Left cardiac atrium (tissue), 4 donors: ENCODE measurements at places on chromosomes 12 and 14. TPM values are rescaled to one million over a fixed set of nuclear protein-coding genes. Genes with fewer than 3 reads are reported as not detected.
A peak's percentile ranks its signal among the peaks of the same experiment; 100 is the strongest.

- DNase-seq = no peak
Measured at GRCh38 chr12:76240281-76240680, 107.9 kb downstream of the BBS10 start.

DNA sequence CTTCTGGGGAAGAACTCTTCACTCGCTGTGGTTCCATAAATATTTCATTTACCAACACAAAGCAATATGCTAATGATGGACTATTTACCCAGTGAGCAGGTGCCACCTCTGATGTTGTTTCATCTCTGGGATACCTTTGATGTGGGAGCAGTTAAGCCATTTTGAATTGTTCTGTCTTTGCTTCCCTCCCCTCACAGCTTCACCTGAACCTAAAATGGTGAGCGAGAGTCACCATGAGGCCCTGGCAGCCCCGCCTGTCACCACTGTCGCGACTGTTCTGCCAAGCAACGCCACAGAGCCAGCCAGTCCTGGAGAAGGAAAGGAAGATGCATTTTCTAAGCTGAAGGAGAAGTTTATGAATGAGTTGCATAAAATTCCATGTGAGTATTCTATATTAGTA, 352.7 kb downstream of the SYT1 start:
- DNase-seq = no peak

CRIP1 gene
- total RNA-seq = 192 TPM

DNA sequence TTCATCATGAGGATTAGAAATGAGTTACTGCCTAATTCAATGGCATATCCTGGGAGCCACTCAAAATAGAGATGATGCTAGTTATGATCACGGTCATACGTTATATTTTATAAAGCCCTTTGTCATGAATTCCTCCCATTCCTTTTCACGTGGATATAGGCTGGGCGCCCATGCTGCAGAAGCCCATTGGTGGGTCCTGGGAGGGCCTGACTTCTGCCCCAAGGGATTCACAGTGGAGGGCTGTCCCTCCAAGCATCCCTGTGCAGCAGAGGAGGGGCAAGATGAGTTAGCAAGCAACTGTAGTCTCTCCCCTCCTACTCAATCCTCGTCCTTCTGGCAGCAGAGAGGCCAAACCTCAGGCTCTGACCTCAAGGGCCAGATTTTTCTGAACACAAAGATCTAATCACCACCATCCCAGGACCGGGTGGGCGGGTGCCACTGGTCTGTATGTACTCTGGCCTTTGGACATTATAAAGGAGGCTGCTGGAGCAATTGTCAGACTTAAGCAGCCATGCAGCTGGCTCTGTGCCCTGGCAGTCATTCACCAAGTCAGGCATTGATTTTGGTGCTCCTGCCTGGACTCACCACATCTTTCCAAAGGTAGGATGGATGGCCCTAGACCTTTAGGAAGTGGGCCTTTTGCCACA, 8.6 kb downstream of the GLTP start:
- DNase-seq = no peak

HOXC12 gene
- not detected for total RNA-seq

DNA sequence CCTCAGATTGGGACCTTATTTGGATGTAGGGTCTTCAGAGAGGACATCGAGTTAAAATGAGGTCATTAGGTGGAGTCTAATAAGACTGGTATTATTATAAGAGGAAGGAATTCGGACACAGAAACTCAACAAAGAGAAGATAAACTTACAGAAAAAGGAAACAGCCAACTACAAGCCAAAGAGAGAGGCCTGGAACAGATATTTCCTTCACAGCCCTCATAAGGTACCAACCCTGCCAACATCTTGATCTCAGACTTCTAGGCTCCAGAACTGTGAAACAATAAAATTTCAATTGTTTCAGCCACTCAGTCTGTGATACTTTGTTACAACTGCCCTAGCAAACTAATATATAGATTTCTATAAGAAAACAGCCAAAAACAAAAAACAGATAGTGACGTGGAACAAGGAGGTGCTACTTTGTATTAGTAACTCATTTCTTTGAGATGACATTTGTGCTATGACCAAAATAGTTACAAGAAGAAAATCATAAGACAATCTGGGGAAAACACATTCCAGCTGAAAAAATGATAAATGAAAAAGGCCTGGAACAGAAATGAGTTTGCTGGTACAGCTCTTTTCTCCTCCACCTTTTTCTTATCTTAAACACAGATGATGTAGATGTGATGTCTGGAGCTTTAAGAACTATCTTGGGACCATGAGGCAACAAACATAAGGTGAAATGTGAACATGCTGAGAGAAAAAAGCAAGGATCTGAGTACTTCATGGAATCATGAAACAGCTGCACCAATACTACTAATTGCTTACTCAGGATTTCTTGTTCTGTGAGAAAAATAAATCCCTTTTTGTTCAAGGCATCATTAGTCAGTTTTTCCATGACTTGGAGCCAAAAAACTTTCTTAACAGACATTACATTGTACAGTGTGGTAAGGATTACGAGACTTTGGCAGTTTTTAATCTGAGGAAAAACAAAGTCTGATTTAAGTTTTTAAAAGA, 243.2 kb downstream of the ANO6 start:
- DNase-seq = no peak

NDRG2 gene
- total RNA-seq = 215 TPM

DNA sequence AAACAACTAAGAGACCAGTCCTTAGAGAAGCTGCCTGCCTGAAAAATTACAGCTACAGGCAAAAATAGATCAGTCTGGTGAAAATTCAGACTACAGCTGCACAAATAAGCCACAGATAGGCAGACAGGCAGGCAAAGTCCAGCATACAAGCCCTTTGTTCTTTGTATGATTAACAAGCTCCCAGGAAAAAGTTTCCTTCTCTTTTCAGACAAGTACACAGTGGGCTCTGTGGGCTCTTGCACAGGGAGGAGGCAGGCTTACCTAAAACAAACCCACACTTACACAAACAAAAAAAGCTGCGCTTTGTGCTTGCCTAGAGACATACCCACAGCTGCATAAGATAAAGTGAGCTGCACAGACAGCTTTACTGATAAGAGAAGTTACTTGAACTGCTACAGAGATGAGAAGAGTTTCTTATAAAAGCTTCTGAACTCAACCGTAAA, 7.7 kb downstream of the OR6C68 start:
- DNase-seq = no peak

DNA sequence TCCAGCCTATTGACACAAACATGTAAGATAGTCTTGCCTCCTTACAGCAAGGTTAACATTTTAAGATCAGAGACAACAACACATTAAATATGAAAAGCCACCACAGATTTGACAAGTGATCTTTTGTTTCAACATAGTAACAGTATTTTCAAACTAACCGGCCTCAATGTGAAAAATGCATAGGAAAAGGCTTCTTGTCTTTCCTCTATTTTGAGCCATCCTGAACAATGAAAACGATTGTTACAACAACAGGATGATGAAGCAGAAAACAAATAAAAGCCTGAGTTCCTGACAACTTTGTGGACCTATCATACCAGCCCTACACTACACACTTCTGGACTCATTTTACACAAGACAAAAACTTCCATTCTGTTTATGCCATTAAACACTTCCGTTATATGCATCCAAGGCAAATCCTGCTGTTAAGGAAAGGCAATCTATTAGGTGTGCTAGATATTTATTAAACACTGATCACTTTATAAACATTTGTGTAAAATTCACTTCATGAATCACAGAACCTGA, 37.3 kb downstream of the BAZ1A start:
- no peak for DNase-seq

DNA sequence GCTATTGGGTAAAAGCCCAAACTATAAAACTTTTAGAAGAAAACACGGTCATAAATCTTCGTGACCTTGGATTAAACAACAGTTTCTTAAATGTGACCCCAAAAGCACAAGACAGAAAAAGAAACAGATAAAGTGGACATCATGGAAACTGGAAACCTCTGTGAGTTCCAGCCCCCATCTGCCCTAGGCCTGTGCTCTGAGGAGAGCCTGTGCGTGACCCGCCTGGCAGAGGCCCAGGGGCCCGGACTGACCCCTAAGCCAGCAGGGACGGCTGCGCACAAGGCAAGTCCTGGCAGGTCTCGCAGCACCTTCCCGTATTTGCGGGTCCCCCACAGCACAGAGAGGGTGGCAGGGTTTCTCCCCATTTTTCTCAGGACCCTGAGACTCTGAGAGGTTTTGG, 76.0 kb downstream of the CHGA start:
- no peak for DNase-seq

- DNase-seq = no peak
Measured at GRCh38 chr14:105126981-105127329, 41.6 kb downstream of the JAG2 start.

- no peak for DNase-seq
Measured at GRCh38 chr12:110687396-110688169, 1.3 kb downstream of the HVCN1 start.

DNA sequence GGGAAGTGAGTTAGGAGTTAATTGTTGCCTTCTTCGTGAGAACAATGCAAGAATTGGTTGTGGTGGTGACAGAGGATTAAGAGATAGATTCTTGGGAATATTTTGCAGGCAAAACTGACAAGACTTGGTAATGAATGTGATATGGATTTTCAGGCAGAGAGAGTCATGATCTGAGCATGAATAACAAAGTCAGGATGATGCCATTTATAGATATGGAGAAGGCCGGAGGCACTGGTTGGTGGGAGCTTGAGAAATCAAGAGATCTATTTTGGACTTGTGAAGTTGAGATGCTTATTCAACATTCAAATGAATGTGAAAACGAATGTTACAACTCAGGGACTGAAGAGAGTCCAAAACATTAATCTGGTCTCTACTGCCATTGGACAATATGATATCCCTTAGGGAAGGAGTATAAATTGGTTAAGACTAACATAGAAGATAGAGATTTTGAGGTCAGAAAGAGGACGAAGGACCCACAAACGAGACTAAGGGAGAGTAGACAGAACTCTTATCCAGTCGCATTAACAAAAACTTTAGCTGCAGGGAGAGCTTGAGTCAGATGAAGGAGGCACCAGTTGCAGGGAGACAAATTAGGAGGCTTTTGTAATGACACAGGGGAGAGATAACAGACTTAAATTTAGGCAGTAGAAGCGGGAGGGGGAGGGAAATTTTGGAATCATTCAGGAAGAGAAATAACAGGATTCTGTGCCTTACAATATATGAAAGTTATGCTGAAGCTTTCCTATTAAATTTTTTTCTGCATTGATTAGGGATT, 1090.6 kb downstream of the GALC start:
- no peak for DNase-seq

FANCM gene
- total RNA-seq = 3.4 TPM

- no peak for DNase-seq
Measured at GRCh38 chr12:125688223-125688622, 623.0 kb downstream of the AACS start.

DNA sequence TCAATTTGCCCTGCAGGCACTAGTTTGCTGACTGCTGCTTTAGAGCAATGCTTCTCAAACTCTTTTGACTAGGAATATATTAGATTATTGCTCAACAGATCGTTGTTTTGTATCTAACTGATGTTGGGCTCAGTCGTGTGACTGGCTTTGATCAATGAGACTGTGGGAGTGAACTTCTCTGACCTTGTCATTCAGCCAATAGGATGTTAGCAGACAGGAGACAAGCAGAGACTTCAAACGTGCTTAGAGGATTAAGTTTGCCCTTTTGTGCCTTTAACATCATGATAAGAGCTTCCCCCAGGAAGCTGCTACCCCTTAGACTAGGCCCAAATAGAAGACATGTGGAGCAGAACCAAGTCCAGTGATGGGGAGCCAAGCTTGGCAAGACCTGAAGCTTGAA, 76.7 kb upstream of the ELK3 start:
- DNase-seq = no peak

KLHL33 gene
- 0.34 TPM for total RNA-seq

GRCh38 chr12:123388177-123388950, 4.4 kb downstream of the KMT5A start:
- peak; percentile 83 for DNase-seq

GRCh38 chr12:94954029-94954685, 49.3 kb downstream of the NDUFA12 start:
- no peak for DNase-seq

HIP1R gene
- 38.9 TPM for total RNA-seq

PDE3A gene
- 157 TPM for total RNA-seq

GRCh38 chr12:89824822-89825221, 116.2 kb upstream of the ATP2B1 start:
- DNase-seq = no peak

- DNase-seq = no peak
Measured at GRCh38 chr14:61718039-61718438, 22.7 kb downstream of the HIF1A start.

- no peak for DNase-seq
Measured at GRCh38 chr12:64860446-64860998, 36.1 kb downstream of the TBC1D30 start.

SERPINA3 gene
- 232 TPM for total RNA-seq

DNA sequence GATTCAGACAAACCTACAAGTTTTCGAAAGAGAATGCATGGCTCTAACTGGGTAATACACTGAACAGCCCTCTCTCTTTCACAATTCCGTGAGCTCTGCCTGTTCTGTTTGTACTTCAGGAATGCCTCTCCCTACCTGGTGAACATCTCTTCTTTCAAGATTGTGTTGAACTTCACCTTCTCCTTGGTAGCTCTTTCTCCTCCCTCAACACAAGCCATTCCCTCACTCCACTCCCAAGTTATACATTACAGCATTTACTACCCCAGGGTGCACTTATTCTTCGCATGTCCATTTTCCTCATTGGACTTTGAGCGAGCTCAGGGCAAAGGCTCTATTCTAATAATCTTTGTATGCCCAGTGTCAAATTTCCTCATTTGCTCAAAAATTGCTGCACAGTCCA, 28.3 kb downstream of the NRDE2 start:
- DNase-seq = no peak

DNA sequence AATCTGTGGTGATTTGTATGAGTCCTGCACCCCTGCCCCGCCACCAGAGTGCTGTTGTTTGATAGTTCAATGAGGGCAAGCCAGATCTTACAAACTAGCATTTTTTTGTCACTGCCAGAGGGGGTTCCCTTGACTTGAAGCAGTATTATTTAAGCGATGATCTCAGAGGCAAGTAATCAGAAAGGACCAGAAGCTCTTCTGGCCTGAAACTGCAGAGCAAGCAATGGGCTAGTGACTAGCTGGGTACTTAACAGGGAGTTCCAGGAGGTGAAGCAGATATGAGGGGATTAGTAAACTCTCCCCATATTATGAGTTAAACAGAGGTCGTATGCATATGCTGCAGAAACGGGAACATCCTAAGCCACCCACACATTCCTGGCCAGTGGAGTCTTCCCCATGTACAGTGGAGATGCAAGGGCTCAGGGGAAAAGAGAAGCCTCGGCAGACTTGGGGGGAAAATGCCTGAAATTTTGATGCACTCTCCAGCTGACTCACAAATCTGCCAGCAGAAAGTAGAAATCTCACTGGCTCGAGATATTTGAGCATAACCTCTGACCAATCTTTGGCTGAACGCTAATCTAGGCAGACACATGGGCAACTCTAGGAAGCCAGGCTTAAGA, 8.3 kb upstream of the CRACR2A start:
- DNase-seq = no peak

GRCh38 chr14:64549791-64550620, at the start of gene PPP1R36:
TSS of gene PPP1R36 (plus strand) at chr14:64549961. CDS start at chr14:64549998, 37 bp downstream.
- DNase-seq = peak; percentile 70

- no peak for DNase-seq
Measured at GRCh38 chr12:86774841-86775388, 518.7 kb upstream of the MGAT4C start.

PLBD1 gene
- total RNA-seq = 30.9 TPM

GRCh38 chr12:59444932-59445331, 150.9 kb upstream of the SLC16A7 start:
- DNase-seq = no peak

COL2A1 gene
- not detected for total RNA-seq
